ENCODE measurements at places on chromosomes 12 and 14.

DNA sequence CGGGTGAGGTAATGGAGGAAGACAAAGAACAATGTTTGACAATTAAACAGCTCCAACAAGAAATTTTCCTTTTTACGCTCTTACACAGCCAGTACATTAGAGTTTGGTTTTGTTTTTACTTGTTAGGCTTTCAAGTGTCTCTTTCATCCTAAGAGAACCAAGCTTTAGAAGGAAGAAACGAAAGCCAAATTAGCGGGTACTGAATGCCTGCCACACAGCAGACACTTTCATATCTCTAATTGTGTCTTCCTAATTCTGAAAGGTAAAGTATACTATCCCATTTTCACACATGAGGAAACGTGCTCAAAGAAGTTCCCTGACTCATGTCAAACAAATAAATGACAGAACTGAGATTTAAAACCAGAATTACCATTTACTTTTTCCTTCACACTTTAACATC, 65.0 kb downstream of the CDK17 start:
- H3K27me3 ChIP-seq = no peaks in the 10 kb centered on the region
- peaks cover 17% of the 10 kb centered on the region for H3K36me3 ChIP-seq
- no peak for DNase-seq
- H3K4me1 ChIP-seq = peaks cover 3% of the 10 kb centered on the region
- no peak overlapping the region for H3K4me3 ChIP-seq

DNA sequence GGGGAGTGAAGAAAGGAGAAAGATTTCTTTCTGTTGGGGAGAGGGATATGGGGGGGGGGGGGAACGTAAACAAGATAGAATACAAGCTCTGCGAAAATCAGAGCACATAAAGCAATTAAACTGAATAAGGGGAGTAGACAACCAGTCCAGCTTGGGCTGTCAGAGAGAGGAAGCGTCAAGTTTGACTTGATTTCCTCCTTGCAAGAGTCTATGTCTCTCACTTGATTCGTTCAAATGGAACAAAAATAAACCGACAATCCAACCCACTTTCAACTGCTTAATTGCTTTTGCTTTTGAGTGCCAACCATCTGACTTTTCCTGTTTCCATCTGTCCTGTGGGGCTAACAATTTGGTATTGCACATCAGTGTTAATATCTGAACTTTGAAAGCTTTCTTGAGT, 942 bp downstream of the SYT1 start:
- no peak overlapping the region for H3K4me3 ChIP-seq
- no peaks in the 10 kb centered on the region for H3K36me3 ChIP-seq
- H3K27me3 ChIP-seq = peaks cover 12% of the 10 kb centered on the region
- H3K4me1 ChIP-seq = no peaks in the 10 kb centered on the region
- H3K27ac ChIP-seq = no peak overlapping the region

- no peaks in the 10 kb centered on the region for H3K4me1 ChIP-seq
- H3K27ac ChIP-seq = no peak overlapping the region
- peak; percentile 44 for DNase-seq
These were observed 33.8 kb upstream of the FGD4 start for GRCh38 chr12:32365473-32366064.

- no peak overlapping the region for H3K27ac ChIP-seq
- no peaks in the 10 kb centered on the region for H3K4me1 ChIP-seq
- H3K36me3 ChIP-seq = no peaks in the 10 kb centered on the region
- no peak overlapping the region for H3K4me3 ChIP-seq
These were observed 146.9 kb upstream of the TMEM132C start for GRCh38 chr12:128120035-128120434.

GRCh38 chr14:68477461-68478085, 315.3 kb downstream of the ZFP36L1 start:
- H3K4me1 ChIP-seq = peaks cover 13% of the 10 kb centered on the region
- no peak overlapping the region for H3K27ac ChIP-seq
- H3K36me3 ChIP-seq = no peaks in the 10 kb centered on the region
- no peaks in the 10 kb centered on the region for H3K27me3 ChIP-seq
- no peak for DNase-seq
- H3K4me3 ChIP-seq = no peak overlapping the region

DNA sequence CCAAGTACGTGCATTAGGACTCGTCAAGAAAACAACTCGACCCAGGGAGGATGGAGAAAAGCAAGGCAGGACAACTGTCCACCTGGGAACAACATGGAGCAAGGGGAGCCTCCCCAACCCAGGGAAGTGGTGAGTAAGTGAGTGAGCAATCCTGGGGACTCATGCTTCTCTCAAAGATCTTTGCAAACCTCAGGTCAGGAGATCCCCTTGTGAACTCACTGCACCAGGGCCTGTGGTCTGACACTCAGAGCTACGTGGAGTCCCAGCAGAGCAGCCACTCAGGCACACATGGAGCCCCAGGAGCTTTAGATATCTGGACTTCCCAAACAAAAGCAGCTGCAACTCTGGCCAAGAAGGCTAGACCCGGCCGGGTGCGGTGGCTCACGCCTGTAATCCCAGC, 12.2 kb upstream of the OR5AU1 start:
- no peaks in the 10 kb centered on the region for H3K4me1 ChIP-seq
- no peak overlapping the region for H3K4me3 ChIP-seq
- no peak overlapping the region for H3K27ac ChIP-seq
